Metanephros (tissue), 2 donors: ENCODE measurements at places on chromosomes 3 and 15. TPM values are rescaled to one million over a fixed set of nuclear protein-coding genes. Genes with fewer than 3 reads are reported as not detected.

The PIK3CB gene
- total RNA-seq, result 23.1 TPM

The GP9 gene
- total RNA-seq, result 3.8 TPM

The CAMK2N2 gene
- 0.70 TPM for total RNA-seq

The HRG gene
- 0.88 TPM for total RNA-seq

The MYO1E gene
- total RNA-seq, result 89.9 TPM

The SEMA6D gene
- total RNA-seq, result 40.2 TPM

The CLSTN2 gene
- total RNA-seq, result 6.8 TPM

The C3orf20 gene
- total RNA-seq, result 0.18 TPM

The GOLGA8T gene
- total RNA-seq, result 1.8 TPM

The TNIK gene
- 14.9 TPM for total RNA-seq

The UROC1 gene
- 0.35 TPM for total RNA-seq

The CACNA1D gene
- 47.9 TPM for total RNA-seq

The NANOGP8 gene
- 1.7 TPM for total RNA-seq

The LTF gene
- 24.8 TPM for total RNA-seq

The COL6A5 gene
- 0.06 TPM for total RNA-seq

The UCN2 gene
- 0.29 TPM for total RNA-seq

The A4GNT gene
- not detected for total RNA-seq

The ZNF710 gene
- total RNA-seq, result 14.9 TPM

The AP3B2 gene
- 2.1 TPM for total RNA-seq

The TLR9 gene
- total RNA-seq, result not detected

The KBTBD13 gene
- 1.2 TPM for total RNA-seq

The LEKR1 gene
- 4.0 TPM for total RNA-seq

The ACAD9 gene
- 48.0 TPM for total RNA-seq

The FSIP1 gene
- 1.2 TPM for total RNA-seq

The GOLGA6B gene
- 0.23 TPM for total RNA-seq

The GCNT3 gene
- total RNA-seq, result 0.53 TPM

The SPPL2A gene
- total RNA-seq, result 105 TPM

The CP gene
- 0.64 TPM for total RNA-seq

The TMEM108 gene
- 1.8 TPM for total RNA-seq

The HGD gene
- 38.9 TPM for total RNA-seq

The CNTN6 gene
- total RNA-seq, result 4.6 TPM
